ENCODE measurements at places on chromosomes 2 and 18. TPM values are rescaled to one million over a fixed set of nuclear protein-coding genes. Genes with fewer than 3 reads are reported as not detected.

HTR2B gene
- 1.0 TPM for total RNA-seq

CD226 gene
- total RNA-seq, result 5.2 TPM

CLEC4F gene
- 9.1 TPM for total RNA-seq

DUSP11 gene
- 42.8 TPM for total RNA-seq
